T-cell (primary cell): ENCODE measurements at places on chromosomes 1 and 21. TPM values are rescaled to one million over a fixed set of nuclear protein-coding genes. Genes with fewer than 3 reads are reported as not detected.

- no peak for DNase-seq
Observed at GRCh38 chr1:181185461-181185860, 97.0 kb downstream of the IER5 start.

DNA sequence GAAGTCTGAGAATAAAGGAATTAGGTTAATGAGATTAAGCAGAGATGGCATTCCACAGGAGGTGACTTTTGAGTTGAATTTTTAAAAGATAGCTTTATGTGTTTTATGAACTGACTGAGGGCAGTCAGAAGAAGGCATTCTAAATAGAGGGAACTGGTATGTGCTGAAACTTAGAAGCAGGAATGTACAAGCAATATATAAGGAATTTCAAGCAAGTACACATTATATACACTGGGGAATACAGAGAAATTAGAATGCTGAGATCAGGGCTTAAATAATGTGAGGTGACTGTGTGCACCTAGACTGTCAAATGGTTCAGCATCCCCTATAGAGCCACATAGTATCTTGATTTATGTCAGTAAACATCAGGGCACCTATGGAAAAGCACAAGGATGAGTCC, 19.3 kb downstream of the WNT2B start:
- DNase-seq = no peak

LAD1 gene
- 1.1 TPM for total RNA-seq

GRCh38 chr1:62274496-62275485, 44.4 kb downstream of the KANK4 start:
- DNase-seq = no peak

GRCh38 chr1:230696722-230697437, 17.0 kb downstream of the AGT start:
- no peak for DNase-seq

DNA sequence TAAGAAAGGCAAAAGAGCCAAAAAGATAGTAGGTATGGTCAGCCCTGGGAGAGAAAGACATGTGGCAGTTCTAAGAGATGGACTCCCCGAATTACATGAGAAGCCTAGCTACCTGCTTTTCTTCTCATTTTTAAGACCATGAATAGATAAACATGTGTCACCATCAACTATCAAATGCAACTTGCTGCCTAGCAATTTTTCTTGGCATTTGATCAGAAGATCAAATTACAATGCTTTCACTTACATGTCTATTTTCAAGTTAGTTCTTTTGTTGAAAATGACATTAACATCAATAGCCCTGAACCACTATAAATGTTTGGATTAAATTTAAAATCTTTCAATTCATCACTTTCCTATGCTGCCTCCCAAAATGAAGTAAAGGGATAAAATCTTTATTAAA, 212.3 kb downstream of the HHIPL2 start:
- DNase-seq = no peak

TIMM17A gene
- total RNA-seq = 29.9 TPM

DNA sequence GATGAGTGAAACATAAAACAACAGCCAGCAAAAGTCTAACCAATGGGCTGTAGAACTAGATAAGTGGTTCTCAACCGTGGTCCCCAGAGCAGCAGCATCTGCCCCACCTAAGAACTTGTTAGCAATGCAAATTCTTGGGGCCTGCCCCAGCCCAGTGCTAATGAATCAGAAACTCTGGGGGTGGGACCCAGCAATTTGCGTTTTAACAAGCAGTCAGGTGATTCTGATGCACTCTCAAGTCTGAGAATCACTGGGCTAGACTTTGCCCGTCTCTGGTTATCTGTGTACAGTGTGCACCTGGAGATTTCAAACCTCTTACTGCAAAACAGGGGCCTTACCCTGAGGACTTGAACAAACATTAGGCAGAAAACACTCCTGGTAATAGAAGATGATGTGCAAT, 66.5 kb downstream of the PLXNA2 start:
- no peak for DNase-seq

DNA sequence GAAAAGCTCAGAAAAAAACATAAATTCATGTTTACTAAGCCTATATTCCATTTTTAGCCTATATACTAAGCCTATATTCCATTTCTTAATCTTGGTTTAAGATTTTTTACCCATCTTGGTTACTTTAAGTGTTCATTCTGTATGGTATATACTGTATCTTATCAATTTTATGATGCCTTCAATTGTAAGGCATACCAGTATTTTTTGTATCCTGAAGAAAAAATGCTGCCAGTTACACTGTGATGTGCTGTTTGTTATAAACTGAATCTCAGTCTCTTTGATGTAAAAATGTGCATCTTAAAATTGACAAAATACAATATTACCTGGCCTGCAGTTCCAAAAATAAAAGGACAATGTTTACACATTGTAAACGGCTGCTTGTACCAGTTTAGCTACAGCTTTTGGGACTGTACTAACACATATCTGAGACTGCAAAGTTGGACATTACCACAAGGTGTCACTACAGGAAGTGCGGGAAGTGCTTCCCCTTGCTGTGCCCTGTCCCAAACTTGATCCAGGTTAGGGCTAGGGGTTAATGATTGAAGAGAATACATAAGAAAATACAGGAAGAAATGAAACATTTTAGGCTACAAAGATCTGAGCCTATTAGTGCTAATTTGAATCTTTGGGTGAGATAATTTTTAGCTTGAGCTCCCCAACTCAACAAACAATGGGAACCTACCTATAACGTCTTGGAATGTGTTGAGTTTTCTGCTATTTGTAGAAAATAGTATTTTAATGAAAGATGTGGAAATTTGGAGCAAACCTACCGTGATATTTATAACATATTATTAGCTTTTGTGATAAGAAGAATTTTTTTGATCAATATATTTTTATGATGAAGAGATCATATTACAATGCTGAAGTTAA, 108.9 kb downstream of the LBR start:
- DNase-seq = peak; percentile 2

DNA sequence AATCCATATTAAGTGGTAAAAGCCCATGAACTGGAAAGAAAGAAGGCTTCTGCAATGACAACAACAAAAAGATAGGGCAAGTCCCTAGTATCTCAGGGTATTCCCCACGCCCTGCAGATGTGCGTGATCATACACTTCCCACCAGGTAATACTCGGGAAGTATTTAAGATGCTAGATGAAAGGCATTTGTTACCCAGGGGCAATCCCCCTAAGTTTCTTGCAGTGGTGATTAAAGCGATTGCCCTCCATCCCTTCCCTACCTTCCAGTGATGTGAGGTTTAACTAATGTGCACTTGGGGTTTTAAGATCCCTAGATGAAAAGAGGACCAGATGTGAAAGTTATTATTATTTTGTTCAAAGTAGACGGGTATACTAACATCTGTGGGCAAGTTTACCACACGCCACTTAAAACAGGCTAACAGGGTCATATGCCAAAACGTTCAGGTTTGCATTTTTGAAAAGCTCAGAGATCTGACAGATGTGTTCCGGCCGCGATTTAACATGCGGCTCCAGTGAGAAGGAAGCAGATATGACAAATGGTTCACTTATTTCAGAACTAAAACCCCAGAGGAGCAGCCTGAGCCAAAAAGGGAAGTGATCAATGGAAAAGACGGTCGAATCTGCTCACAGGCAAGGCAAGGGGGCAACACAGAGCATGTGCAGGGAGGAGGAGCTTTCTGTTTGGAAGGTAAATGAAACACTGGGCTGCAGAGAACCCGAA, 17.4 kb downstream of the TIAM1 start:
- peak; percentile 48 for DNase-seq

DNA sequence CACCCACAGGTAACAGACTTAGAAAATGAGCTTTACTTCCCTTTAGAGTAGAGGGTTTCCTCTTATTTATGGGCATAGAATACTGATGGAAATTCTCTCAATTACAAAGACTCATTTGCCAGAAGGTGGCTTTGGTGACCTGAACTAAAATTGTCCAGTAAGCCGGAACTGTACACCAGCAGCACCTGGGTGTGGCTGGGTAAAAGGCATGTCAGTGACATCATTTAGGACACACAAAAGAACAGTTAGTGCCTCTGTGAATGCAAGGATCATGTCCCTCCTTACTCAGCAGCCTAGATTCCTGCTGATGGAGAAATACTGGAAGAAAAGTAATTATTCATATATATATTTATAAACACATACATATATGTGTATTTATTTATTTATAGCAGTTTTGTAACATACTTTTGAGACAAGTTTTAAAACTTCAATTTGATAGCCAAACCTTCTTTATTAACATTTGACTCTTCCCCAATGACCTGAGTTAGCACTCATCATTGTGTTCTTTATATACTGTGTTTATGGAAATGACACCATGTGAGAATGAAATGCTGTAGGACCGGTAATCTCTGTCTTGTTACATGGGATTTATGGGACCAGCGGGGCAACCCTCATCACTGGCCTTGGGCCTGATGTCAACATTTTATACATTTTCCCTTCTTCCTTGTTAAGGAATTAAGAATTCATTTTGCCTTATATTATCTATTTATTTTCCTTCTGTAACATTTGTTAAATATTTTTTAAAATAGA, 274.4 kb downstream of the BRINP2 start:
- DNase-seq = no peak

- no peak for DNase-seq
Observed at GRCh38 chr1:100606438-100606837, 68.5 kb downstream of the GPR88 start.

DNA sequence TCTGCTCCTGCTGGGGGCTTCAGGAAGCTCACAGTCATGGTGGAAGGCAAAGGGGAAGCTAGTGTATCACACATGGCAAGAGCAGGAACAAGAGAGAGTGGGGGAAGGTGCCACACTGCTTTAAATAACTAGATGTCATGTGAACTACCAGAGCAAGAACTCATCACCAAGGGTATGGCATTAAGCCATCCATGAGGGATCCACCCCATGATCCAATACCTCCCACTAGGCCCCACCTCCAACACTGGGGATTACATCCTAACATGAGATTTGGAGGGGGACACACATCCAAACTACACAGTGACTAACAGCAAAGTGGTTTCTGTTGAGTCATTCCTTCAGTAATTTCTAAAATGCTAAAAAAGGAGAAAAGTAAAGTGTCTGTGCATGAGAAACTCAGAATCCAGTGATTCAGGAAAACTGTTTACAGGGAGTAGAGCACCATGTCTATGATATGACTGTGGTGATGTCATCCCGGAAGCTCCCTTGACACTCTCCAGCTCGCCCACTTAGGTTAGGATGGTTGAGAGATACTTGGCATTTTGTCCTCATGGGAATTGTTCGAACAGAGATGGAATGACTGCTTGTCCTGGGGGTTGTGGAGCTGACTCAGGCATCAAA, 50.3 kb downstream of the CHD1L start:
- DNase-seq = no peak

GRCh38 chr1:24984800-24985522, 54.9 kb upstream of the RUNX3 start:
- peak; percentile 43 for DNase-seq

- no peak for DNase-seq
Observed at GRCh38 chr1:31122741-31123140, 57.2 kb upstream of the PUM1 start.

RGS1 gene
- 7.1 TPM for total RNA-seq

NCAM2 gene
- 0.46 TPM for total RNA-seq

- no peak for DNase-seq
Observed at GRCh38 chr21:30839304-30839703, 9.7 kb upstream of the KRTAP7-1 start.

DNA sequence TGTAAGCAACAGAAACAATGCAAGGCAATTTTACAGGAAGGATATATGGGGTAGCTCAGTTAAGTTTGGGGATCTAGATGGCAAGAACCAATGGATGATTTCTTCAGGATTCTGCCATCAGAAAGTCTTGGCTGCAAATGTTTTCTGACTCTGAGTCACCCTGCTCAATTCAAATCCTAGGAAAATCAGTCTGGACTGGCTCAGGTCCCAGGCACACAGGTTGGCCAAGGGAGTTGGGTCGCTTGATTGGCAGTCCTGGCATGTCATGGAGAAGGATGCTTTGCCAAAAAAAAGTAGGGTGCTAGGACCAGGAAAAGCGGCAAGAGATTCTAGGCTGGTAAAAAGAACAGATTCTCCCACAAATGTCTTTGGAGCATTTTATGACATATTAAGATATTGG, 28.9 kb upstream of the S1PR1 start:
- no peak for DNase-seq

DISP3 gene
- 0.95 TPM for total RNA-seq

GRCh38 chr21:34530261-34530660, 18.3 kb upstream of the KCNE1 start:
- no peak for DNase-seq

DNA sequence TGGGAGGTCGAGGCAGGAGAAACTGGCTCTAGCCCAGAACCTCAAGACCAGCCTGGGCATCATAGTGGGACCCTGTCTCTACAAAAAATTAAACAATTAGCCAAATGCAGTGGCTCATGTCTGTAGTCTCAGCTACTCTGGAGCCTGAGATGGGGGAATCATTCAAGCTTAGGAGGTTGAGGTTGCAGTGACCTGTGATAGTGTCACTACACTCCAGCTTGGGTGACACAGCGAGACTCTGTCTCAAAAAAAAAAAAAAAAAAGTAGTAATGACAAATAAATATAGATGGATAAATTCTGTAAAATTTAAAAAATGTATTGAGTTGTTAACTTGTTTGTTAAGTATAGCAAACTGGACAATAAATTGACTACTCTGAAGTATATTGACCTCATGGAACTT, 5.9 kb upstream of the CDC14A start:
- DNase-seq = no peak

GRCh38 chr1:220884109-220884980, 5.1 kb downstream of the HLX start:
- no peak for DNase-seq

PSMB2 gene
- total RNA-seq = 27.1 TPM

GRCh38 chr1:34143975-34144374, 21.1 kb downstream of the CSMD2 start:
- DNase-seq = no peak

GRCh38 chr21:45285266-45285931, 2.3 kb downstream of the POFUT2 start:
- no peak for DNase-seq

GRCh38 chr1:10908266-10908665, 104.2 kb upstream of the TARDBP start:
- DNase-seq = no peak

SELL gene
- 307 TPM for total RNA-seq

SPRR2A gene
- not detected for total RNA-seq

GRCh38 chr1:7408771-7409150, 362.3 kb upstream of the VAMP3 start:
- DNase-seq = peak; percentile 1

LRRN2 gene
- not detected for total RNA-seq

DNA sequence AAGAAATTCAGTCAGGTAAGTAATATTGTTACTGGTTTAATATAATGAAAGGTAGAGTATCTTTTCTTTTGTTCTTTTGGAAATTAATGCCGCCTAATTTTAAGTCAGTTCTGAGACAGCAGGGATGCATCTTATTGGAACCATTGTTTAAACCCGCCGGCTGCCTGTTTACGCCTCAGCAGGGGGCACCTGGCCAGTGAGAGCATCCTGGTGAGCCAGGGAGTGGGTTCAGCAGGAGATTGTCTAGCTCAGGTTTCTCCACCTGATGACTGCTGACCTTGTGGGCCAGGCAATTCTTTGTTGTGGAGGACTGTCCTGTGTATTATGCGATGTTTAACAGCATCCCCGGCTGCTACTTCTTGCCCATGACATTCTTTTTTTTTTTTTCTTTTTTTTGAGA, 30.2 kb downstream of the CHAF1B start:
- no peak for DNase-seq

LCE1F gene
- not detected for total RNA-seq

DEPDC1 gene
- total RNA-seq = 0.41 TPM
